ENCODE measurements at places on chromosomes 4 and X.

DNA sequence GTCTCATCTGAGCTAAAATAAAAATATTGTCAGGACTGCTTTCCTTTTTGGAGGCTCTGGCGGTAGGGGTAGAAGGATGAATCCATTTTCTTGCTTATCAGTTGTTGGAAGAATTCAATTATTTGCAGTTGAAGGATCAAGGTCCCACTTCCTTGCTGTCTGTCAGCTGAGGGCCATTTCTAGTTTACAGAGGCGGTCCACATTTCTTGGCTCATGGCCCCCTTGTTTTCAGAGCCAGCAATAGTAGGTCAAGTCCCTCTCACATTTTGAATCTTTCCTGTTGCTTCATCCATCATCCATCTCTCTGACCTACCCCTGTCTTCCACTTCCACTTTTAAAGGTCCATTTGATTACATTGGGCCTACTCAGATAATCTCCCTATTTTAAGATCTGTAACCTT lies 1099.3 kb upstream of the DIAPH2 start:
- no peak for DNase-seq

GRCh38 chr4:146098397-146098796 lies 77.1 kb upstream of the LSM6 start:
- DNase-seq: no peak

- no peak for DNase-seq
Measured at GRCh38 chrX:16039834-16040233, 83.5 kb upstream of the GRPR start.

DNA sequence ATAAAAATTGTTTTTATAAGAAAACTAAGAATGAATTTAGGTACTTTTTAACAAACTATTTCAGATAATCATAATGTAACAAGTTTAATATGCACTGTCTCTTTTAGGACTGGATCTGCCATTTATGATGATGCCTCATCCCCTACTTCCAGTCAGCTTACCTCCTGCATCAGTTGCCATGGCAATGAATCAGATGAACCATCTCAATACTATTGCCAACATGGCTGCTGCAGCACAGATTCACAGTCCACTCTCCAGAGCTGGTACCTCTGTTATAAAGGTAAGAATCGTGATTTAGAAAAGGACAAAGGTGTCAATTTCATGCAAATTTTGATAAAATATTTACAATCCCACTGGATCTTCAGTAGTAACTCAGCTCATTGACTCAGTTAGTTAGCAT lies 566.2 kb downstream of the DACH2 start:
- DNase-seq: no peak

- DNase-seq: no peak
Measured at GRCh38 chr4:105637408-105638176, 70.9 kb downstream of the INTS12 start.

DNA sequence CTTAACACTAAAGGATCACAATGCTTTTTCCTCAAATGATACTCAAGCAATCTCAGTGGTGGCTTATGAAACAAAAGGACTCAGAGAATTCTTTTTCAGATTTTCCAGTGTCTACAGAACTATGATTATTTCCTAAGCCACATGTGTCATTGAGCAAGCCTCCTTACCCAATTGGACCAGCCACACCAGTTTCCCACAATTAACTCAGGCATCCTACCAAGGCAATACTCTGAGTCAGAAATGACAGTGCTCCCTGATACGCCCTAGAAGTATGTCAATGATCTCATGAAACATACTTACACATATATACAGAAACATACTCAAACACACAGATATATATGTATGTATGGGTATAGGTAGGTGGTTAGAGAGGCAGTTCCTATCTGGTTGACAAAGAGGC lies 4.8 kb downstream of the ADAMTS3 start:
- no peak for DNase-seq

- DNase-seq: no peak
Measured at GRCh38 chrX:12488771-12489170, 302.4 kb upstream of the PRPS2 start.

GRCh38 chr4:168707205-168707604 lies 210.4 kb downstream of the PALLD start:
- DNase-seq: no peak

- no peak for DNase-seq
Measured at GRCh38 chr4:38678078-38678477, 14.1 kb downstream of the KLF3 start.

GRCh38 chr4:58749206-58749605 lies 1639.0 kb upstream of the IGFBP7 start:
- no peak for DNase-seq

GRCh38 chr4:5112333-5113095 lies 61.2 kb downstream of the STK32B start:
- DNase-seq: no peak

DNA sequence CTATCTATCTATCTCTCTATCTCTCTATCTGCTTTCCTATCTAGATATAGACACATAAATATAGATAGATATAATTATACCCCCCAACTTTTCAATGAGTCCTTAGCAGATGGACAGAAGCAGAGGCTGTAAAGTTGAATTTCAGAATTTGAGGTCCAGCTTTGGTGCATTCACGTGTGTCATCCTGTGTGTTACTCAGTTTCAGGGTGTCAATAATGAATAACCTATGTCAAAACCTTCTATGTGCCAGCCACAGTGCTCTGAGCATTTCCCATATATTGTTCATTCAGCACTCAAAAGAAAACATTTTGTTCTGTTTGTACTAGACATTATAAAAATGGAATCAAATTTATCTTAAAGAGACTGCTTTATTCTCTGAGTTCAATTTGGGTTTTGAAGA lies 310.0 kb downstream of the ARHGAP24 start:
- no peak for DNase-seq

GRCh38 chr4:156915221-156915620 lies 56.4 kb downstream of the PDGFC start:
- DNase-seq: no peak

DNA sequence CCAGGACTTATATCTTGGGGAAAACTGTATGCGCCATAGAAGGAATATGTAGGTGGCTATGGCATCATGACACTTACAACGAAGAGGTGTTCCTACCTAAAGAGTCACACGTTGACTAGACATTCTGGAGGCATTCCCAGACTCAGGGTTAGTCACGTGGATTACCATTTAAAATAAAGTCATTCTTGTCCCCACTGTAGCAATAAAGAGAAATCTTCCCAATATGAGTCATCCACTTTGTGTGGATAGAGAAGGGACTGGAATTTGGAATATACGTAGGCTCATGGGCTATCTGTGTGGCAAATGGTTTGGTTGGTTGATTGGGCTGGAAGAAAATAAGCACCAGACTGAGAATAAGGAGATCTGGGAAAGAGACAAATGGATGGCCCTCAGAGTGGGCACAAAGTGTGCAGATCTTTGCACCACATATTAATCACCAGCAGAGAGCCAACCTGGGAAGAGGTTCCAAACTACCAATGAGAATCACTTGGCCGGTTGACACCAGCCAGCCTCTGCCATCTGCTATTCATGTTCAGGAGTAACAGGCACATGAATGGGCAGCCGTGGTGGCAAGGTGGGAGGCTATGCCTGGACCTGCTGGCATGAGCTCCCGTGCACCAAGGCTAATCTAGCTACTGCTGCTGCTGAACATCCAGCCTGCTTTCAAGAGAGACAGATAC lies 41.0 kb downstream of the MTNR1A start:
- no peak for DNase-seq

DNA sequence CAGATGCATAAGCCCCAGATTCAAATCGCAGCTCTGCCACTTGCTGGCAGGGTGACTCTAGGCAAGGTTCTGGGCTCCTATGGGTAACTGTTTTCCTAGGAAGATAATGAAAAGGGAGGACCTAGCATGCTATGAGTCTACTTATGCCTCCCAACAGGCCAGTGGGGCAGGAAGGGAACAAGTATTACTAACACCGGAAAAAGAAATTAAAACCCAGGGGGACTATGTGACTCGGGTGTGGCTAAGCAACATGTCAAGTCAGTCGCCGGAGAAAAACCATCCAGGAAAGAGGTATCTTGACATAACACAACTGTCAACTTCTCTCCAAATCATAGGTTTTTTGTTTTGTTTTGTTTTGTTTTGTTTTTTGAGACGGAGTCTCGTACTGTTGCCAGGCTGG lies 45.5 kb upstream of the RBPJ start:
- no peak for DNase-seq

DNA sequence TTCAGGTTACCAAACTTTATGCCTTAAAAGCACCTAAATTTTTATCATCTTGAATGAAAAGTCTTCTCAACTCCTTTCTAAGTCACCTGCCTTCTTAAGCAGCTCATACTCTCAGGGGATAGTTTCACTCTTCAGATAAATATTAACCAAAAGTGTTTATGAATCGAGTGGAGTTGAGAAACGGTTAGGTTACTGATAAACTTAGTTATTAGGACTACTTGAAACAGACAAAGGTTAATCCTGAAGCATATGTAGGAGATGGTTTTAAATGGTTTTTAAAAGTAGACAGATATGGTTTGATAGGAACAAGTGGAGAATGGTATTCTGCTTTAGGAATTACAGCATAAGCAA lies 32.8 kb downstream of the CLDN22 start:
- no peak for DNase-seq

GRCh38 chr4:40305328-40306170 lies 29.6 kb upstream of the CHRNA9 start:
- peak; percentile 52 for DNase-seq

GRCh38 chr4:136687118-136687517 lies 845.2 kb downstream of the PCDH18 start:
- no peak for DNase-seq

DNA sequence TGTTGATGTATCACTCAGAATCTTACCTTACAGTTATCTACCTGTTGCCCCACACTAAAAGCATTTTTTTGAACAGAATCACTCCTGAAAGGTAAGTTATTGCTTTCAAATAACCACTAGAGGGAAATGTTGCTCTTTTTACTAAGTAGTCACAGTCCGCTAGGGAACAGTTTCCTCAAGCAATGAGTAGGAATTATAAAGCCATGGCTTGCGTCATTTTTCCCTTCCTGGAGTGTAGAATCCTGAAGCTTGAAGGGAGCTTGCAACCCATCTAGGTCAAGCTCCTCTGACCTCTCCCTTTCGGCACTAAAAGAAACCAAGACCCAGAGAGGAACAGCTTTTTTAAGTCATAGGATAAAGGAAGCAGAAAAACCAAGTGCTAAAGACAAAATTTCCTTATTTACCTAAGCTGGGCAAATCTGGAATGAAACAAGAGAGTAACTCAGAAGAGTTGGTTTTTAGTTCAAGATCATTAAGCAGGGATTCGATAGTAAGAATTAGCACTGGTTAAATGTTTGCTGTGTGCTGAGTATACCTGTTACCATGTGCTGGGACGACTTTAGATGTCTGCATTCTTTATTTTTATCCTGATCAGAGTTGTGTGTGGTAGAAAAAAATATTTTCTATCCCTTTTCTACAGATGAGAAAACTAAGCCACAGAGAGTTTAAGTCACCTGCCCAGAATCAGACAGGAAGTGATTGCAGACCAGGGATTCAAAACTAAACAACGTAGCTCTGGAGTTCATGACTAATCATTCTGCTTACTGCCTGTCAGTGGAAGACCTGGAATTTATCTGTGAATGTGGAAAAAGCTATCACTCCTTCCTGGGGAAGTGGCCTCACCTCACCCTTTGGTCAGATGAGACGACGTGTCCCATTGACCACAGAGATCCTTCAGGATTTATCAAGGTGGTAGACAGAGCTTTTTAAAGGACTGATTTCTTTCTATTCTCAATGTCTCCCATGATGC lies 631.5 kb downstream of the RAB28 start:
- no peak for DNase-seq

DNA sequence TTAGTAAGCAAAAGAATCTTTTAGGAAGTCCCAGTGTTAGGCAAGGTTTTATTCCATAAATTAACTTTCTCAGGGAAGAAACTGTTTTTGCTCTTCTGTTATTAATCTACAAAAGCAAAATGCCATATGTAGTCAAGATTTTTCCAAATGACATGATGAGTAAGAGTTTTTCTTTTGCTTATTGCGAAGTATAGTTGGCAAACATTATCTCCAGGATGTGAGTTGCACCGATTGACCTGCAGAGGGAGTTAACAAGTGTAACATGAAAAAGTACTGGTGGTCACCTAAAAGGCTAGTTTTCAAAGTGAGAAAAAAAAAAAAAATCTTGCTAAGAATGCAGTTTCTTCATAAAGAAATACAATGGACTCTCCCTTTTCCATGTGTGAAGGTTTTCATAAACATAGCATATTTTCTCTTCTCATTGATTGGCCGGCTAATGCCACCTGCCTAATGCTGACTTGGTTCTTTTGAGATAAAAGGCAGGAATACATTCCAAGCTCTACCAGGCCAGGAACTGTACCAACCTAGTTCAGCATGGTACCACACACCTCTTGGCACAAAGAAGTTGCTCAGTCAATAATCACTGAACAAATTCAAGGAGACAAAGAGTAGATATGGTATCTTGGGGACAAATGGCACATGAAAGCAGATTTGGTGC lies 100.2 kb downstream of the LNX1 start:
- DNase-seq: no peak

- no peak for DNase-seq
Measured at GRCh38 chr4:128107766-128108165, 46.7 kb downstream of the LARP1B start.

DNA sequence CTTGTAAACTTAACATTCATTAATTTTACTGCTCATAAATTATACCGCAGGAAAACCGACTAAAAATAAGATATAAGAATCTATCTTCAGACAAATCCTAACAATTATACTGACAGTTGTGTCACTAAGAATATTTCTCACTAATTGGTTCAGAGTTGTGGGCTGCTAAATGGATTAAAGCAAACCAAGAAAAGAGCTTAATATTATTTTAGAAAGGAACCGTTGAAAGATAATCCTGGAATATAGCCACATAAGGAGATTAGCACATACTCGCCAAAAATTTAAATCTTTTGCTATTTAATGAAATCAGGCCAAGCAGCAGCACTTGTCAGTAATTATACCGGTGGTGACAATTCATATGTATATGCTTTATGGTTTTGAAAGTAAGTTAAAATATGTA lies 132.8 kb downstream of the SLIT2 start:
- DNase-seq: no peak

DNA sequence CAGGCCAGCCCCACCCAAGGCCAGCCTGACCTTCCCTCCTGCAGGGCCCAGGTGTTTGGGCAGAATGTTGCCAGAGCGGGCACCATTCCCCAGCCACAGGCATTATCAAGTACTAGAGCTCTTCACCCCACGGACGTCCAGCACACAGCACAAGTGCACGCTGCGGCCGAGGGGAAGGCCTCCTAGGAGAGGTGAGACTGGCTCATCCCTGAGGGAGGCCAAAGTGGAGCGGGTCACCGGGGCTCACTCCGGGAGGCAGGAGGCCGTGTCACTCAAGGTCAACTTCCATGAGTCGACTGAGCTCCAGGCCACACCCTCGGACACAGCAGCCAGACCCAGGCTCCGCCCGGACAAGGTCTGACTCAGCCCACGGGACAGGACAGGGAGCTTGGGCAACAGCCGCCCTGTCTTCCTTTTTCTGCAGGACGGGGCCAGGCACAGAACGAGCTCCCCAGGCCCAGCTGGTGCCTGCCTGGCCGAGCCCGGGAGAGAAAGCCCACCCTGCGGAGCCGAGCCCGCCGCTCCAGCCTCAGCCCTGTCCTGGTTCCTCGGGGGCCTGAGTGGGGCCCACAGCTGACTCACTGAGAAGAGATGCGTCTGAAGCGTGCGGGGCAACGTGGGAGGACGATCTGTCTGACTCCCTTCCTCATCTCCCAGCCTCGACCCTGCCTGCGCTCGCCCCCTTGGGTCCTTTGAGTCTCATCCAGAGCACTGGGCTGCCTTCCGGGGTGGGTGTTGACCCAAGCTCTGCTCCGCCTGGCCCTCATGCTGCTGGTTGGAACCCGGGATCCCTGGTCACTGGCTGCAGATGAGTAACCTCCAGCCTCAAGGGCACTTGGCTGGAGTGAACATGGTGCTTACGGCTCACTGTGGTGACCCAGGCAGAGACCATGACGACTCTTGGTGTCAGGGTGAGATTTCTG lies 1.6 kb downstream of the SLC49A3 start:
- DNase-seq: no peak
